NCI-H526 (cell line): ENCODE measurements at places on chromosomes 11 and 22.

- DNase-seq: no peak
Observed at GRCh38 chr22:40008726-40009291, 14.1 kb downstream of the FAM83F start.

DNA sequence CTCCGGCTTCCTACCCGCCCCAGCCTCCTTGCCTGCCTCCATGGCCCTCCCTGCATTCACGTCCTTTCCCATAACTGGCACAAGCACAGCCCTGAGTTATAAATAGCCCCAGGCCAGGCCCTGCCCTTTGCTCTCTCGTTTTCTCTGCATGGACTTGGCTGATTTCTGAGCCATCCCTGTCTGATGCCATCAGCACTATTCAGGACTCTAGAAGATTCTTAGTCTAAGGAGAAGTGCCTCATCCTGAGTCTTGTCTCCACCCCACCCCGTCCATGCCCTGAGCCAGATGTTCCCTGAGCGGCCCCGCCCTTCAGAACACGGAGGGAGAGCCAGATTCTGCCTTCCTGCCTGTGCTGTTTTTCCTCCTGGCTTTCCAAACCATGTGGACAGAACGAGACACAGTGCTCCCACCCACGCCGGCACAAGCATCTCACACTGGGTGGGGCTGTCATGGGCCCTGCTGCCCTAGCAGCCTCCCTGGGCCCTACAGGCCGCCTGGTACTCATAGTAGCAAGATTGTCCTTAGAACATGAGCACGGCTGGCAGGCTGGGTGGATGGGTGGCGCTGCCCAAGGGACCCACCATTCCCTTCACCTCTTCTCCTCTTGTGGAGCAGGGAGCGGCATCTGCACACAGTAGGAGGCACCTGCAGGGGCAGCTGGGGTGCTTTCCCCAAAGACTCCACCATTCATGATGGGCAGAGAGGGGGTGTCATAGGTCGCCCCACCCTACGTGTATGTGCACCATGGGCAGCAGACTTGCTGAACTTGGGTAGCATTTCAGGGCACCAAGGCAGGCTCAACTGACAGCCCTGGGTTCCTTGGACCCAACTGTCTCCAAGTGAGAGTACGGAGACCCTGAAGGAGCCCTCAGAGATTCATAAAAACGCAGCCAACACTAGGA, 76.9 kb downstream of the BCR start:
- DNase-seq: no peak

- peak; percentile 14 for DNase-seq
Observed at GRCh38 chr22:49701380-49702067, 126.1 kb downstream of the BRD1 start.

DNA sequence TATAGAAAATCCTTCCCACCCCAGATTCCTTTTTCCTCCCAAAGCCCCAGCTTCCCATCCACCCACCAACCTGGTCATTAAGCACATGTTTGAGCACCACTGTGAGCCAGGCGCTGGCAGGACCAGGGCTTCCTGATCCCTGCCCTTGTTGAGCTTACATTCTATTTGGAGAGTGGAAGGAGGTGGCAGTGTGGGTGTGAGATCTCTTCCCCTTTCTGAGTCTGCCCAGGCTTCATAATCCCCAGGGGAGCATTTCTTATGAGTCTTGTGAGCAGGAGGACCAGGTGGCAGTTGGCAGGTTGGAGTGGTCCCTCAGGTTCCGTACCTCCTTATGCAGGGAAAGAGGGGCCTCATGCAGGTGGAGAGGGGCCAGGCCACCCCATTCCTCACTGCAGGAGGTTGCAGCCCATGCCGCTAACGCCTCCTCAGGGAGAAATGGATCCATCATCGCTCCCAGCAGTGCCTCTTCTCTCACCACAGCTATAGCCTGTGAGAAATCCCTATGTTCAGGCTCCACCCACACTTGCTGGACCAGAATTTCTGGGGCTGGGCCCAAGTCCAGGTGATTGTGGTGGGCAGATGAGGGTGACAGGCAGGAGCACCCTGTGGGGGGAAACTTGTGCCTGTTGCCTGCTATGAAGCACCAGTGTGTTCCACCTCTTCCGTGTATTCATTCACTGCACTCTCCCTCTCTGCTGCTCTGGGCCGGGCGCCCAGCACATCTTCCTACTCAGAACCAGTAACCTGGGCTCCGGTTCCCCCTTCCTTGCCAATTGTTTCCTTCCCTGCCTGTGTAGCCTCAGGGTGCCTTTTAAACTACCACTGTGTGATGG, 23.5 kb downstream of the UBE2L3 start:
- DNase-seq: no peak

DNA sequence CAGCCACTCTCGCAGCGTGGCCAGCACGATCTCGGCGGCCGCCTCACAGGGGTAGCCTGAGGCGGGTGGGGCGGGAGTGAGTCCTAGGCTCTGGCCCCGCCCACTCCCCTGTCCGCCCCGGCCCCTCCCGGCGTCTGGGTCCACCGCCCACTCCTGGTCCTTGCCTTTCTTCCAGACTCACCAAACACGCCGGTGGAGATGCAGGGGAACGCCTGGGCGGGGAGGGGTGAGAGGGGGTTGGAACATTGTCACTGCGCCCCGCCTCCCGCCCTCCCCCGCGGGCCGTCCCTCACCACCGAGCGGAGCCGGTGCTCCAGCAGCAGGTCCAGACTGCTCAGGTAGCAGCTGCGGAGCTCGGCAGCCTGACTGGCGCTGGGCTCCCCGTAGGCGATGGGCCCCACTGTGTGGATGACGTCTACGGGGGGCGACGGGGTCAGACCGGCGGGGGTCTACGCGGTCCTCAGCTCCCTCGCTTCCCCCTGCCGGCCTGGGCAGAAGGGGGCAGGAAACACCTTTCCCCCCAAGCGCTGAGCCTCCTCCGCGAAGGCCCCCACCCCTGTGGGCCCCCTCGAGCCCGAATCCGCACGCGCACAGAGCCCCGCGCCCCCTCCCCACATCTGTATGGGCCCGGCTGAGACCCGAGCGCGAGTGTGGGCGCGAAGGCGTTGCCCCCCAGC, 13.2 kb downstream of the OTUB1 start:
- peak; percentile 83 for DNase-seq

GRCh38 chr11:12990162-12990480, 19.0 kb upstream of the RASSF10 start:
- no peak for DNase-seq

DNA sequence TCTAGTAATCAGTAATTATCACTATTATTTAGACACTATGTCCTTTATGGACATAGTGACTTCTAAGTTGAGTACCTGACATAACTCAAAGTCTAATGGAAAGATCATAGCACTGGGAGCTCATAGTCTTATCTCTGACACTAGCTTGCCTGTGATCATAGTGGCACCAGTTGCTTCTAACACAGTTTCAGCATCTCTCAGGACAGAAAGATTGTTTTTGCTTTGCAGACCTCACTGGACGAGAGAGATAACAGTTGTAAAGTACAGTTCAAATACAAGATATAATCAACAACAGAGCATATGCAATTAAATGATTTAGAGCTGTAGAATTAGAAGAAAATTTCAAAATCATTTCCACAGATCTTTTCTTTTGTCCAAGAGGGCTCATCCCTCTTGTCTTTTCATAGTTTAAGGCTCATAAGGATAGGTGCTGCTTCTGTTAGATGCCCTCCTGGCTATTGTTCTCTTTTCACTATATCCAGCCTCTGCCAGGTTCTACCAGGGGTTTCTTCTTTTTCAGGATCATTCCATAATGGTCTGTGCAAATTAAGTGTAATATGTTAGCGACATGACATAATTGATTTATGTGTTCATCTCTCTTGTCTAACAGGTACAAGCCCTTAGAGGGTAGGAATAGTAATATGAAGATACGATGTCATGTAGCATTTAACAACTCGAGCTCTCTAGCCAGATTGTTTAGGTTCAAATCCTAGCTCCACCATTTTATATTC, 1175.4 kb upstream of the TENM4 start:
- no peak for DNase-seq

- DNase-seq: no peak
Observed at GRCh38 chr11:32820497-32820896, 9.2 kb upstream of the PRRG4 start.

DNA sequence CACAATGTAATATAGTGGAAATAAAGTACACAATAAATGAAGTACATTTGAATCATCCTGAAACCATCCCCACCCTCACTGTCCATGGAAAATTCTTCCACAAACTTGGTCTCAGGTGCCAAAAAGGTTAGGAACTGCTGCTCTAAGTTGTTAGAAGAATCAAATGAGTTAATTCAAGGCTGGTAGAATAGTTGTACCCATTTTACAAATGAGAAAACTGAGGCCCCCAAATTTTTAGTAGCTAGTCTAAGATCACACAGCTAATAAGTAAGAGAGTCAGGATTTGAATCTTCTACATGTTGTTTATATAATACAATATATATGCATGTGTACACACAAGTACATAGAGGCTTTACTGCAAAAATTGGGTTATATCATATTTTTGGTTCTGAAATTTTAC, 43.1 kb downstream of the MIAT start:
- DNase-seq: no peak
